Mononuclear cell (primary cell): ENCODE measurements at places on chromosomes 7 and 10. TPM values are rescaled to one million over a fixed set of nuclear protein-coding genes. Genes with fewer than 3 reads are reported as not detected.

DNMBP gene
- total RNA-seq = 14.1 TPM

PILRA gene
- 56.7 TPM for total RNA-seq

ALDH18A1 gene
- total RNA-seq = 5.9 TPM

TFEC gene
- 7.8 TPM for total RNA-seq

PRKAR2B gene
- 62.1 TPM for total RNA-seq

CCL24 gene
- total RNA-seq = not detected

C10orf62 gene
- total RNA-seq = not detected

ERVW-1 gene
- total RNA-seq = not detected

ADD3 gene
- 536 TPM for total RNA-seq
